ENCODE measurements at places on chromosomes 7 and 10. TPM values are rescaled to one million over a fixed set of nuclear protein-coding genes. Genes with fewer than 3 reads are reported as not detected.

DNA sequence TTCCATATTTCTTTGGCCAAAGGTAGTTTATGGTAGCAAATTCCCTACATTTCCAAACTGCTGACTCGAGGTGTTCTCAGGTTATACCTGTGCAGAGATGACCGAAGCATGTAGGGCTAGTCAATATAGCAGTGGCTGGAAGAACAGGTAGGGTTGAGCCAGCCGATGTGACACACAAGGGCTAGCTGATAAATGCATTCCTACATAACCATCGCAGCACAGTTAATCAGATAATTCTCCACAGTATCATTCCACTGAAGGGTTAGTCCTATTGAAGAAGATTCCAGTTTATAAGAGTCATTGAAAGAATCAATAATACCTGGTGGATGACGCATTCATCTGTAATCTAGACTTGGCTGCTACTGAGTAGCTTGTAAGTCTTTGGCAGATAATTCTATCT lies 220.0 kb downstream of the KIF20B start:
- no peak for DNase-seq
- no peaks in the 10 kb centered on the region for H3K27me3 ChIP-seq
- H3K4me3 ChIP-seq: no peak overlapping the region
- no peaks in the 10 kb centered on the region for H3K4me1 ChIP-seq
- no peaks in the 10 kb centered on the region for H3K36me3 ChIP-seq

GRCh38 chr10:13801907-13802288 lies 215.1 kb downstream of the PRPF18 start:
- no peaks in the 10 kb centered on the region for H3K36me3 ChIP-seq
- H3K27ac ChIP-seq: no peak overlapping the region
- no peaks in the 10 kb centered on the region for H3K27me3 ChIP-seq
- peaks cover 8% of the 10 kb centered on the region for H3K4me1 ChIP-seq
- DNase-seq: no peak
- H3K4me3 ChIP-seq: no peak overlapping the region

DNA sequence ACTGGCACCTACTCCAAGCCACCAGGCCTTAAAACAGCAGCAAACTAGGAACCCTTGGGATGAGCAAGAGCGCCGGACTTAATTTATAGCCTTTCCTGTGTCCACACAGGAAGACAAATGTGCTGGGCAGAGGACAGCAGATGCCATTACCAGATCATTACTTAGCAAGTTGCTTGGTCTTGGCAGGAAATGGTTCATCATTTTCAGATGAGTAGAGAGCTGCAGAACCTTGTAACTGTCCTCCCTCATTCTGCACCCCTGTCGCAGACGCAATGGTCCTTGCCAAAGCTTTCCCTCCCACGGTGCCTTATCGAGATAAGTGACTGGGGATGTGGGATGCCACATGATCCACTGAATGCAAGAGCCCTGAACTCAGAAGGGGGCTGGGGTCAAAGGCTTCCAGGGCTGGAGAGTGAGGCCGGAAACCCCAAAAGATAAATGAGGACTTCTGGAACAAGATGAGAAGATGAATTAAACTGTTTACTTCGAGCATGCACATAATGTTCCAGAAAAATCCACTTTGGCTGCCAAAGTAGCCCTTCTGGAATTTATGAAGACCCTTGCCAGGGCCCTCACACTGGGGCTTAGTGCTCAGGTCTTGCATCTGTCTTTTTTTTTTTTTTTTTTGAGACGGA lies 145.6 kb upstream of the ZNF32 start:
- H3K27ac ChIP-seq: no peak overlapping the region
- H3K27me3 ChIP-seq: peaks cover 7% of the 10 kb centered on the region
- no peak overlapping the region for H3K4me3 ChIP-seq

DNA sequence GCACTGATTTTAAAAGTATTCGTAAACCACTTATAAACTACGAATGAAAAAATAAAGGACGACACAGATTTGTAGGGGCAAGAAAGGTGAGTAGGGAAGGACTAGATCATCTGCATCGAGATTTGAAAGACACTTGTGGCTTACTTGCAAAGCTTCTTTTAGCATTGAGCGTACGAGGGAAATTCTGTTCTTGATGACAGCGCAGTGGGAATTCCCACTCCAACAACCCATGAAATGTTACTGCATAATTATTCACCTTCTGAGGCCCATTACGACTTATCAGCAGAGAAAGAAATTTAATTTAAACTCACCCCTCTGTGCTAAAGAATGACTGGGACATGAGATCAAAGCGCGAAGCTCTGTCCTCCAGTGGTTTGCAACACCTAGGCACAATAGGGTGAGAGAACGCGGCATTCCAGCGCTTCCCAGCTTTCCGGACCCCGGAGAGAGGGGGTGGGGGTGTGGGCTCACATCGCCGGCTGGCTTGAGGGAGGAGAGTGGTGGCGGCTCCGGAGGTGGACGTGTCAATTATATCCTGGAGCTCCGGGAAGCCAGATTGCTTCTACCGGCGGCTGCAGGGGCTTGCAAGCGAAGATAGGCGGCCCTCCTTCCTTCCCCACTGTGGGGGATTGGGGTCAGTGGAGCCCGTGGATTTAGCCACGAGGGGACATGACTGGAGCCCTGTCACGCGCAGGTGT lies 10.3 kb downstream of the SP8 start:
- peaks cover 77% of the 10 kb centered on the region for H3K27me3 ChIP-seq
- H3K4me3 ChIP-seq: no peak overlapping the region
- H3K4me1 ChIP-seq: peaks cover 12% of the 10 kb centered on the region
- H3K36me3 ChIP-seq: peaks cover 4% of the 10 kb centered on the region

GRCh38 chr10:71837098-71837827 lies 13.8 kb downstream of the PSAP start:
- H3K36me3 ChIP-seq: no peaks in the 10 kb centered on the region
- DNase-seq: peak; percentile 29
- peaks cover 35% of the 10 kb centered on the region for H3K4me1 ChIP-seq
- peak overlapping the region; percentile 75 for H3K27ac ChIP-seq

The NANOS1 gene
- 0.55 TPM for total RNA-seq

All from naive thymus-derived CD8-positive, alpha-beta T cell (primary cell).